NCI-H2171 treated with DMSO at 0.1 percent for 48 hours (cell line): ENCODE measurements at places on chromosomes 11 and 22.

DNA sequence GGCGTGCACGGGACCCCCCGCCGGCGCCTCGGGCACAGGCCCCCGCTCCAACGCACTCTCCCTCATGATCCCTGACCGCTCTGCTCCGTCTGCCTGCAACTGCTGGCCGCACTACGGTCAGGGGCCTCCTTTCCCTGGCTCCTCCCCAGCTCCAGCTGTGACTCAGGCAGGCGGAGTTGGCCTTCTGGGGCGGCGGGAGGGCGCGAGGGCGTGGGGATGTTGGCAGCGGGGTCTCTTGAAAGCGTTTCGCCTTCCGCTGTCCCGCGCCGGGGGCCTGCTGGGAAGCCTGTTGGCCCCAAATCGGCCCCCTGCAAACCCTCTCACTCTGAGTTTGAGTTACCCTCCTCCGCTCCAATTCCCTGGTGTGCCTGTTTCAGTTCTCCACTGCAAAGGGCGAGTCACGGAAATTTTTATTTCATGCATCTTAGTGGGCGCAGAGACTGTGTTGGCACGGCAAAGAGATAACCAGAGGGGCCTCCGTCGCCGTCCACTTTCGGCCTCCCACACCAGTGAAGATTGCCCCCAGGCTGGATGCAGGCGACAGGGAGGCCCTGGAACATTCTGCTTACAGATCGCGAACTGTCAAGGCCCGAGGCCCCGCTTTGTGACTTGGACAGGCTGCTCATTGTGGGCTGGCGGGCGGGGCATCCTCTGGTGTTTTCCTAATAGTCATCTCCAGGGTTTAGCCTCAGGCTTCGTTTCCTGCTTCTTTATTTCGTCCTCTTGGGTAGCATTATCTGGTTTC lies at the start of gene CAVIN3:
Gene CAVIN3 (minus strand): TSS at position 91 of the 745 bp plus-strand sequence. CDS start 25 bp downstream, at position 66.
- DNase-seq = no peak

- DNase-seq = no peak
Measured at GRCh38 chr11:72247584-72247983, 3.6 kb upstream of the PHOX2A start.

- no peak for DNase-seq
Measured at GRCh38 chr11:78281511-78281910, 92.8 kb downstream of the USP35 start.

DNA sequence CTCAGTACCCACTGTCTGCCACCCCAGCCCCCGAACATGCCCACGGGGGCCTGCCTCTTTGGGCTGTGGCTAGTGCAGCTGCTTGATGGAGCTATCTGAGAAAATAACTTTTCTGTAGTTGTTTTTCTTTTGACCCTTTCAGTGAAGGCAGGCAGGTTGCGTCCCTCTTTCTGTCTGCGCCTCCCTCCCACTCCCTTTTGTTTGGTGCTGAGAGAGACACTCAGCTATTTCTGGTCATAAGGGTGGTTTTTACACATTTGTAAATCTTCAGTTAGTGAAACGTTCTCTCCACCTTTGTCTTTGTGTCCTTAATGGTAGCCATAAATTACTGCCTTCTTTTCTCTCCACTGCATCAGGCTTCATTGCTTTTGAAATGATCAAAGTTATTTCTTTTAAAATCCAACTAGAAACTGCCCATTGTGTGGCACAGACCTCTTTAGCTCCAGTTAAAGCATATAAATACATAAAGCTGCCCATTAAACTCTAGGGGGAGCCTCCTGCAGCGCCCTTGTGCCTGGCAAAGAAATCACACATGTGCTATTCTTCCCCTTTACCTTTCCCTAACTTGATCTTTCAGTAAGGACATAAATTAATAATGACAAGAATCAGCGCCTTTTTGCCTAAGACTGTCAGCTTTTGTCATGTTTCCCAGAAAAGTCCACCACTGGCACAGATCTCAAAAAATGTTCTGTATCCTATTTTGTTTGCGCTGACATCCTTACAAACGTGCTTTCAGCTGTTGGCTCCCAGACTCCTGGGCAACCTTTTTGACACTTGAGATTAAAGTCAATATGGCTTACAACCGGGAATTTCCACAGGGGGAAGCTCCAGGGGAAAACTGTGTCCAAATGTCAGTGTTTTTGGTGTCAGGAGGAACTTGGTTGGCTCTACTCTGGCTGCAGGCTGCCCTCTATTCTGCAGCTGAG lies 1.7 kb upstream of the SCUBE2 start:
- peak; percentile 10 for DNase-seq

DNA sequence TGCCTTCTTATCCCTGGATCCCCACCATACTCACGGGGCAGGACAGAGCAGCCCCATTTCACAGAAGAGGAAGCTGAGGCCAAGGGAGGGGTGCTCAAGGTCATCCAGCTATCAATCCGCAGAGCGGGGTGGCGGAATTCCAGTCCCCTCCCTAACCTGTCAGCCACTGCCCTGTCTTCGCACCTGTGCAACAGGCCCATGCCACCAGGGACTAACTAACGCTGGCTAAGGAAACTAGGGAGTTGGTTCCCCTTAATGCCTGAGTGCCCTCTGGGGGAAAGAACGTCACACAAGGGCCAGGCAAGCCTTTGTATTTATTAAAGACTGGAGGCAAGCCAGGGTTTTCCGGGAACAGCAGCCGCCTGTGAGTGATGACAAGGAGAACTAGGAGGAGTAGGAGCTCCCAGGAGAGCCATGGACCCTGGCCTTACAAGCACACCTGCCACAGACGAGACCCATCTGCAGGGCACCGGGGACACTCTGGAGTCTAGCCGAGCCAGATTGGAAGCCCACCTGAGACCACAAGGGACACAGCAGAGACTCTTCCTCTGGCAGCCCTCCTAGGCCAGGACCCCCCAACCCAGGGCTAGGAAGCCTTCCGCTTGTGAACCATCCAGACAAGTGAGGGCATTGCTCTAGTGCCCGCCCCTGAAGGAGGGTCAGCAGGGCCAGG lies 64.4 kb downstream of the MYH9 start:
- peak; percentile 79 for DNase-seq

DNA sequence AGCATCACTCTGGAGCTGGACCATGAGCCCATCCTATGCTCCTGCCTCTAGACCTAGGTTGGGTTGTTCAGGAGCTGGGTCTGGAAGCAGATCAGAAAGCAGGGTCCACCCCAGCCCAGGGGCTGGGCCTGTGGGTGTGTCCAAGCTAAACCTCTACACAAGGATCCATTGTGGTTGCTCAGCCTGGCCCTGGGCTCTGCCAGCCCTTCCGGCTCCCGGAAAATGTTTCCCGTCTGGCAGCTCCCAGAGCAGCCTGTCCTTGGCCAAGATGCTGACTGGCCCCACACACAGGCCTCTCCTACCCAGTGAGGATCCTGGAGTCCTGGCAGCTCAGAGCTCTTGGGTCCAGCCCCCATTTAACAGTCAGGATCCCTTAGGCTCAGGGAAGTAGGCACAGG lies 35.3 kb upstream of the FCHSD2 start:
- no peak for DNase-seq

DNA sequence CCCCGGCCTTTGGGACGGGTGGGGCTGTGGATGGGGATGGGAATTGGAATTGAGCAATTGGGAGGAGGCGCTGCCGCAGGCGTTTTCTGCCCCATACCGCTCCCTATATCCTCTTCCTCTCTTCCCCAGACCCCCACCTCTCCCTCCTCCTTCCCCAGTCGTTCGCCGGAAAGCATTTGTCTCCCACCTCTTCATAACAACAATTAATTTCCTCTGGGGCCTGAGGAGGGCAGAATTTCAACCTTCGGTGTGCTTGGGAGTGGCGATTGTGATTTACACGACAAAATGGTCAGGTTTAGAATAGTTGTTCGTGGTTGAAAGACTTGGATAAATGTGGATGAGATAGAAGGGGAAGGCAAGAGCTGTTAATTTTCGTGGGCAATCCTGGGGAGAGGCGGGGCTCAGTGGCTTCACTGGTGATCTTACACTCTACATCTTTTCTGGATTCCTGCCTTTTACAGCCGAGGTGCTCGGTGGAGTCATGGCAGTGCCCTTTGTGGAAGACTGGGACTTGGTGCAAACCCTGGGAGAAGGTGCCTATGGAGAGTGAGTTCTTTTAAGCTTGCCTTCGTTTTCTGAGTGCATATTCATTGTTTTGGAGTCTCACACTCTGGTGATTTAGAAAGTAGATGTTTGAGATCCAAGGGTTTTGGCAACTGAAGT lies 1.5 kb downstream of the CHEK1 start:
- peak; percentile 80 for DNase-seq

DNA sequence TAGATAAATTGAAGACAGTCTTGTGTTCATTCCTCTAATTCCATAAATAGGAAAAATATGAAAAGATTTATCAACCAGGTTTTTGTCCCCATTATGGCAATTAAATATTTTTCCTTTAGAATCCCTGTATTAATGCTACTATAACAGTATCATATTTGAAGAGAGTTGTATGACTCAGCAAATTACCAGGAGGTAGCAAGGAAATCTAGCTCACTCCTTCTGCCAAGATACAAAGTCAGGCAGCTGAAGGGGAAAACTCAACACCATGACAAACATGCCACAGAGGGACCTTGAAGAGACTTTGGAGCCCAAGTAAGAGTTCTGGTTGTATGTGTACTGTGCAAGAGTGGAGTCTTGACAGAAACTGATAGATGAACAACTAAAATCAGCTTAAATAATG lies 143.3 kb downstream of the GUCY1A2 start:
- no peak for DNase-seq

DNA sequence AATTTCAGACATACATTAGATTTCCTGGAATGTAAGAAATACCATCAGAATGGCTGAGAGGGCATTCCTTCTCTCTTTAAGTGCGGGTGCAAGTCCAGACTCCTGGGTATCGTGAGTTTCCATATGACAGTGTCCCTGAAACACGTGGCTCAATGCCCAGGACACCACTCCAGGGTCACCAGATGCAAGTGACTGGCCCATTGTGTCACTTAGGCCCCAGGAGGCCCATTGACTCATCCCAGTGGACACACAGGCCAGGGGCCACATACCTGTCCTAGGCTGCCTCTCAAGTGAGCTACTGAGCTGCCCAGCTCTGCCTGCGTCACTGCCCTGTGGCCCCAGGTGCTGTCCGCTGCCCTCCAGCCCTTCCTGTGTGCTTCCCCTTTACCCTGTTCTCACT lies 18.5 kb downstream of the FBLN1 start:
- DNase-seq = no peak

DNA sequence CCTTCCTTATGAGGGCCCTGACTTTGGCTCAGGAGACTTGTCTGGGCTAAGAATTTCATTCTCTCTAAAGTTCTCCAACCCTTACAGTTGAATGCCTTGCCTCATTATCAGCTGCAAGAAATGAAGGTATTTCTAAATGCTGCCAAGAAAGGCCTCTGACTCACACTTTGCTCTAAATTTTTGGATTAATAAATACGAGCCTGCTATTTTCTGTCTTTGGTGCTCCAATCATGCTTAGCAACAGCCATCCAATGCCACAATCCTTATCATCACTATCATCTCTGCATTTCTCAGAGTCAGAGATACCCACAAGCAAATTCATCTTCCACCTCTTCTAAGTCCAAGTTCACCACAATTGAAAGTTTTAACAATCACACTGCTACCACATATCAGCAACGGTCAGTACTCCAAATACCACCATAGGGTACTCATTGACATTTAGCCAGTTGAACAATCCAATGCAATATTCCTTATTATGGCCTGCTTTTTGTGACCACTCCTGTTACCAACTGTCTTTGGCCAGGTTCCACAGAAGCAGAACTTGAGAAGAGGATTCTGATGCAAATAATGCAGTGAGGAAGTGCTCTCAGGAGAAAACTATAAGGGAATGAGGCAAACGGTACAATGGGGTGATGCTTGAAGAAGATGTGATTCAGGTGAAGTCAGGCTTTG lies 5.7 kb downstream of the PATE2 start:
- DNase-seq = no peak

DNA sequence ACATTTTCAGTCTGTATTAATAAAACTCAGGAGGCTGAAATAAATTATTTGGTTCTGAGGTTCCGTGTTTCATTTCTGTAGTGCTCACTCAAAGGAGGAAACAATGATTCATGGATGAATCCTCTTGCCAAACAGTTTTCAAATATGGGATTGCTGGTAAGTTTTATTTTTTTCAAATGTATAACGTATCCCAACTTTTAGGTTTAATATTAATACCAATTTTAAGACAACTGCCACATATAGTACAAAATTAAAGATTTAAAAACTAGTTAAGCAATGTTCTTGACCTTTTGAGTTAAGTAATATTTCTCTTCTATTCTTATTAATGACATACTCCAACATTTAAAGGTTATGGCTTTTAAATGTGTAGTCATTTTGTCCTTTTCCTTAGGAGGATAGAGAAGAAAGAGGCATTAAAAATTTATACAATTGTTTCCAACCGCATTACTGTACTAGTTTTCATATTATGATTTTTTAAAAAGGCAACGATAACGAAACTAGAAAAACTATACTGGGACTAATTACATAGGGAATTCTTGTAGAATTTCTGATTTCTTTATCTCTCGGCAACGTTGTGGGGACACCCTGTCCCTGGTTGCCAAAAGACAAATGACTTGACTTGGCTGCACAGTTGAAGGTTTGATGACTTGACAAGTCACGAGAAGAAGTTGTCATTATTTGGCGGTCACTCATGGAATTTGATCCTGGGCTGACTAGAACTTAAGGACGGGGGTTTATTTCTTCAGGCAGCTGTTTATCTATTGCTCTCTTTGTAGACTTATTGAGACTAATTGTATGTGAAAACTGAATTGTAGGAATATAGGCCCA lies 69.1 kb upstream of the ADSL start:
- no peak for DNase-seq

DNA sequence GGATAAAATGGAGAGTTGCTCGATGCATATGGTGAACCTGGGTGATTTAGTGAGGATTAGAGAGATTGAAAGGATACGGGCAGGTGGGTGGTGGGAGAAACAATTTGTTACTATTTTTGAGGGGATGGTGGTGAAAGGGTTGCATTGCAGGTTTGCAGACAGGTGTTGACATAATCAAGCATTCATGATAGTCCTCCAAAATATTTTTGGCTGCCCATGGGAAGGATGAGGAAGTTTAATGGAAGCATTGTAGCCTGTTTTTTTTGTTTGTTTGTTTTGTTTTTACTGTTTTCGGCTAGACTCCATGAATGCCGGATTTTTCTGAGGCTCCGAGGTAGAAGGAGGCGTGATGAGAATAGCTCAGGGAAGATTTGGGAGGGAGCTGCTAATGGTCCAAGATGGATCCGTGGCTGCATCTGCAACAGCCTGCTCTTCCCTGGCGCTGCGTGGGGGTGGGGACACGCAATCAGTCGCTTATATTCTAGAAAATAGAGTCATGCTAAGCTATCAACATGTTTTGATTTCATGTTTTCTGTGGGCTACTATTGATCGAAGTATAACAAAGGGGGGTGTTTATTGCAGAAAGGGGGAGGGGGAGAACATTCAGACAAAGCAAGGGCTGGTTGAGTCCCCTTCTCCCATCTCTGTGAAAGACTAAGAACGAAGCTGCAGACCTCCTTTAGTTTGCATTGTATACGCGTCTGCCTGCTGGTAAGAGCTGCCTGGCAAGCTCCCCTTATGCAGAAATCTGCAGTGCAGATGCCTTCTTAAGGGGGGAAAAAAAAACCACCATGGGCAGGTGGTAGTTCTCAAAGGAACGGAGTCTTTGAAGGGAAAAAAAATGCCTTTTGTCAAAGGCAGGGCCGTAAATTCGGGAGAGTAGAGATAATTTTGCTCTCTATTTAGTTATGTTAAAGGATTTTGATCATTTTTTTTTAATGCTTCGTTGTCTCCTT lies 1.0 kb downstream of the RTN3 start:
- DNase-seq = peak; percentile 72
